ENCODE measurements at places on chromosomes 1 and 21.

- peak; percentile 56 for DNase-seq
These were observed 13.6 kb downstream of the FHAD1 start for GRCh38 chr1:15260418-15261154.

DNA sequence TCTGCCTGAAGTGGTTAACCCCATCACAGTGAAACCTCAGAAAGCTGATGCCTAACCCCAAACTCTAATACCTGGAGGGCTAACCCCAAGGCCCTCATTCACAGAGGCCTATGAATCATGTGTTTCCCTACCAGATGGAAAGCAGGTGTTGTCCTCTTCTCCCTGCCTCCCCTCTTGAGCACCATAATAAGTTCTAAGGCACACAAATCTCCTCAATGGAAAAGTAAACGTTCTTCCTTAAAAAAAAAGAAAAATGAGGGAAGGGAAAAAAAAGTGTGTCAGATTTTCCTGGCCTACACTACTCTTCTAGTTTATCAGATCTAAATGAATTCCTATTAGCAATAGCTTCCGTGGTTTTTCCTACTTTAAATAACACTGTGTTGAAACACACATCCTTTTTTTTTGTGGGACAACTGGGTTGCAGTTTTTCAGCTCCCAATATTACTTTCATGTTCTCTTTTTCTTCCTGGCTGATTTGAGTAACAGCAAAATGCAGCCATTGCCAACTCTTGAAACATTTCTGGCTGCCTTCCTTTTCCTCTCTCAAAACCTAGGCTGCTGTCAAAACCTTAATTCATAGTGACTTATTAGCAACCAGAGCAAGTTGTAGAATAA is 43.2 kb downstream of the SLC44A3 start:
- DNase-seq, result peak; percentile 18

GRCh38 chr1:153493343-153493960 is 33.0 kb upstream of the S100A7 start:
- no peak for DNase-seq

- DNase-seq, result no peak
These were observed 153.6 kb downstream of the OLFM3 start for GRCh38 chr1:101843160-101843559.

GRCh38 chr1:66730462-66730861 is 21.8 kb upstream of the DYNLT5 start:
- DNase-seq, result no peak

- DNase-seq, result no peak
These were observed 198.8 kb downstream of the CRB1 start for GRCh38 chr1:197466813-197467212.

DNA sequence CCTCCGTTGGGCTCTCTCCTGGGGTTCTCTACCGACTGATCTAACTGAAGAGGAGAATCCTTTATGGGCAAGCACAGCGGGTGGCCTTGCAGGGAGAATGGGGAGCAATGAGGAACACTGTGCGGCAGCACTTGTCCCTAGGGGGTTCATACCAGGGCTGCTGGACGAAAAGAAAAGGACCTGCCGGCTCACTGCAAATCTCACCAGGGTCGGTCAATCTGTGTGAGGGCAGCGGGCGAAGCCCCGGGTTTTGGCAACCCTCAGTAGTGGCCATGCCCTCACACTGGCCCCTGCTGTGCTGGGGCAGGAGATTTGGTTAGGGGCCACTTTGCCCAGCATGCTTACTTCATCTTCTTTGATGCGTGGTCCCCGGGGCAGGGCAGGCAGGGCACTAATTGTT is 5.9 kb downstream of the LHX9 start:
- no peak for DNase-seq

DNA sequence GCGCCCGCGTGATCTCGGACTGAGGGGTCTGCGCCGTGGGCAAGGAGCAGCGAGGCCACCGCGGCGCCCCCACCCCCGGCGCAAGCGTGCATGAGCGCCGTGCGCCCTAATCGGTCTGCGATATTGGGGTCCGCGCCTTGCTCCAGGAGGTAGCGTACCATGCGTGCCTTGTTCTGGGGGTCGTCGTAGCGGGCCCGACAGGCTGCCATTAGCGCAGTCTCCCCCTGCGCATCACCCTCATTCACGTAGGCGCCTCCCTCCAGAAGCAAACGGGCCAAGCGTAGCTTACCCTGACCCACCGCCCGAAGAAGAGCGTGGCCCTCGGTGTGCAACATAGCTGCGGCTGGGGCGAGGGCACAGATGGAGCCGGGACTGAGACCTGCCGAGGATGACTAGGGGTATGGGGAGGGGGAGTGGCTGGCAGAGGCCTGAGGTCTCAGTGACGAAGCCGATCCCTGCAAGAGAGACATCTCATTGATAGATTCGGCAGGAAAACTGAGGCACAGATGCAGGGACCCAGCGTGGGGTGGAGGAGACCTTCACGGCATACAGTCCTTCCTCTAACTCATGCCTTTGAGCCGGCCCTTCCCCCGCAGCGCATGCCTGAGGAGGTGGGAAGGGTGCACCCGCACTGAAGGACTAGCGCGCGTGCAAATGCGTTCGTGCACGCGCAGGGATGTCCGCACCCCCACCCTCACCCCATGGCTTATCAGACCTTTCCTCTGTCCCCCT is 2.8 kb downstream of the ANKRD34A start:
- DNase-seq, result peak; percentile 28

- DNase-seq, result no peak
These were observed 36.4 kb upstream of the STUM start for GRCh38 chr1:226512076-226512728.

GRCh38 chr1:59699227-59699847 is 115.4 kb upstream of the HOOK1 start:
- peak; percentile 59 for DNase-seq

- no peak for DNase-seq
These were observed 22.2 kb upstream of the HPDL start for GRCh38 chr1:45304311-45305081.

- DNase-seq, result no peak
These were observed 1208.7 kb downstream of the BRINP3 start for GRCh38 chr1:189269011-189269410.

- DNase-seq, result no peak
These were observed 59.0 kb downstream of the SYT6 start for GRCh38 chr1:114094675-114095074.

- DNase-seq, result peak; percentile 21
These were observed 28.9 kb upstream of the APP start for GRCh38 chr21:26199456-26199855.

GRCh38 chr1:160997323-160998038 is 23.5 kb downstream of the F11R start:
- DNase-seq, result peak; percentile 76

DNA sequence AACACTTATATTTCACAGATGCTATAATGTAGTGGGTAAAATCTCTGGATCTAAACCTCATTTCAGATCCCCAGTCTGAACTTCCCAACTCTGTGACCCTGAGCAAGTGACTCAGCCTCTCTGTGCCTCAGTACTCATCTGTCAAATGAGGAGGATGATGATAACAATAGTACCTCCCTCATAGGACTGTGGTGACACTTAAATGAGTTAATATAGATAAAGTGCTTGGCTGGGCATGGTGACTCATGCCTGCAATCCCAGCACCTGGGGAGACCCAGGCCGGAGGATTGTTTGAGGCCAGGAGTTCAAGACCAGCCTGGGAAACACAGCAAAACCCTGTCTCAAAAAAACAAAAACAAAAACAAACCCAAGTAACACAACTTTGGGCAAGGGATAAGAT is 4.7 kb upstream of the ECE1 start:
- peak; percentile 82 for DNase-seq

GRCh38 chr21:19853709-19854575 is 1144.3 kb upstream of the NCAM2 start:
- no peak for DNase-seq

- DNase-seq, result no peak
These were observed 231.3 kb downstream of the FMN2 start for GRCh38 chr1:240322943-240323342.

GRCh38 chr1:58848818-58849411 is 65.1 kb upstream of the JUN start:
- DNase-seq, result peak; percentile 82

DNA sequence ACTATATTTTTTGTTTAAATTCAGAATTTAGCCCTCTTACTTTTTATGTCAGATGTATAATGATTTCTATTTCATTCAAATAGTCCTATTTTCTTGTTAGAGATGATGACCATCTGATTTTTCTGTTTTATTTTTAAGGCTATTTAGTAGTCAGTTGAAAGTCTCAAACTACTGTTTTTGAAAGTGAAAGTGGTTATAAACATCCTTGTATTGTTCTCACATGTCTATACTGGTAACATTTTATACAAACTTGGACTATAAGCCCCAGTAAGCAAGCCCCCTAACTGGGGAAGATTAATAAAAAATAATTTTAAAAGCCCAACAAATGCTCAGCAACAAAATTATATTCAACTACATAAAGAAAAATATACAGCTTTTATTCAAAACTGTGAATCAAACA is 271.3 kb upstream of the RGS18 start:
- no peak for DNase-seq

- no peak for DNase-seq
These were observed 85.3 kb upstream of the SSX2IP start for GRCh38 chr1:84775535-84775920.

GRCh38 chr1:220189750-220190347 is 82.4 kb downstream of the RAB3GAP2 start:
- DNase-seq, result peak; percentile 21

- no peak for DNase-seq
These were observed 4.0 kb downstream of the KRTAP10-1 start for GRCh38 chr21:44535963-44536362.

DNA sequence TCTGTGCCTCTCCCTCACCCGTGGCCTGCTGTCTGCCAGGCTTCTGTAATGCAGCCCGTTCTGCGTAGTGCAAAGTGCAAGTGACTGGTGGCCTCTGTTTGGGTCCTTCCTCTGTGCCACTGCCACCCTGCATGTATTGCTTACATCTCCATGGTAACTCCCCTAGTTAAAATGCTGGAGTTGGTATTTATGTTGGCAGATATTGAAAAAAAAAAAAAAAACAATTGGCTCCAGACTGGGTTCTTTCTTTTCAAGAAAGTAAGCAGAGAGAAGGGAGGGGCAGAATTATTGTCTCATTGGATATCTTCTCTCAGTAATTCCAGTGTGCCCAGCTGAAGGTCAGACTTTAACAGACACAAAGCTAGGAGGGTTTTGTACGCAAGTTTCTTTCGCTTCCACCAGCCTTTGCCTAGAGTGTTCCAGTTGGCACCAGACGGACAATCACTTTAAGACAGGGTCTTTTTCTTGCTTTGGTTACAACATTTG is 242.3 kb downstream of the PBX1 start:
- DNase-seq, result no peak

- DNase-seq, result no peak
These were observed 78.7 kb downstream of the PTPRC start for GRCh38 chr1:198717510-198717909.

- no peak for DNase-seq
These were observed 45.1 kb downstream of the MEGF6 start for GRCh38 chr1:3566003-3566885.

GRCh38 chr1:84704872-84705417 is 14.7 kb upstream of the SSX2IP start:
- peak; percentile 31 for DNase-seq

GRCh38 chr1:30133414-30134055 is 589.9 kb downstream of the MATN1 start:
- no peak for DNase-seq

DNA sequence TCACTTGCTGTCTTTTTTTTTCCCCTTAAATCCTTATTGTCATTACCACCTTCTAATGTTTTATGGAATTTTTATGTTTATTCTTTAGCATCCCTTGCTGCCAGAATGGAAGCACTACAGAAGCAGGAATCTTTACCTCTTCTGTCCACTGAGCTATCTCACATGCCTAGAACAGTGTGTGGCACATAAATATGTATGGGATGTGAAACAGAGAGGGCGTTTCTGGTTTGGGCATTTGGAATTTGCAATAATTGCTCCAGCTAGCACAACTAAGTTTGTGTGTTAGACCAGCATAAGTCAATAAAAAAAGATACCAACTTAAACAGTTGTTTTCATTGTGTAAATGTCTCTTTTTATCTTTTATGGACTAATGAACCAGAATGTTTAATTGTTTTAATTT is 330.8 kb downstream of the DISC1 start:
- DNase-seq, result no peak

DNA sequence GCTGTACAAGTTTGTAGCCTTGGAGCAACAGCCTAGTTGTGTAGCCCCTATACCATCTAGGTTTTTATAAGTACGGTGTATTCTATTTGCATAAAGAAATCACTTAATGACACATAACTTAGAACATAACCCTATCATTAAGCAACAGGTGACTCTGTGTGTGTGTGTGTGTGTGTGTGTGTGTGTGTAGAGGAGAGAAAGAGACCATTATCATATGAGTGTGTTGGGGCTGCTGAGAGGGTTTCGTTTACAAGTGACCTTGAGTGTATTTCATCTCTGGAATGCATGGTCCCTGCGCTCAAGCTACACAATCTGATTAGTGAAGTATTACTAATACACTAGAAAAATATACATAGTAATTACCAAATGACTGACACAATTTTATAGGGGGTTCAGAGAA is 115.1 kb downstream of the RABGAP1L start:
- no peak for DNase-seq

DNA sequence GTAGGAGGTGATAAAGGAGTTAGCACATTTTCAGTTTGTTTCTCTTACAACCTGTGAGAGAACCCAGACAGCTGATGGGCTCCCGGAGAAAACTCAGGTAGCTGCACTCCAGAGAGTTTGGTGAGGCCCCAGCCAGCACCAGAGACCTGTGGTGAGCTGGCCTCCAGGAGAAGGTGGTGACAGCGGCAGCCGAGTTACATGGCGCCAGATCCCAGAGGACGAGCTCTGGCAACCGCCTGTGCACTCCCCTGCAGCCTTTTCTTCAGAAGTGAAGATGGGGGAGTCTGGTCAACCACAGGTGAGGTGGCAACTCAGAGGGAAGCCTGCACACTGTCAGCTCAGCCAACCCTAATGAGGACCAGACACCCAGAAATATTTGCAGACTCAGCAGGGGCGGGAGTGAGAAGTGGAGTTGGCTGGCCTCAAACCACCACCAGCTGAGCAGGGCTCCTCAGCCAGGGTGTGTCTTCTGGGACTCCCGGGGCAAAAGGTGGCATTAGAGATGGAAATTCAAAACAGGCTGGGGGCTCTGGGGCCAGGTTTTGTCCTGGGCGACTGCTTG is 209.7 kb downstream of the SETD4 start:
- DNase-seq, result peak; percentile 32

DNA sequence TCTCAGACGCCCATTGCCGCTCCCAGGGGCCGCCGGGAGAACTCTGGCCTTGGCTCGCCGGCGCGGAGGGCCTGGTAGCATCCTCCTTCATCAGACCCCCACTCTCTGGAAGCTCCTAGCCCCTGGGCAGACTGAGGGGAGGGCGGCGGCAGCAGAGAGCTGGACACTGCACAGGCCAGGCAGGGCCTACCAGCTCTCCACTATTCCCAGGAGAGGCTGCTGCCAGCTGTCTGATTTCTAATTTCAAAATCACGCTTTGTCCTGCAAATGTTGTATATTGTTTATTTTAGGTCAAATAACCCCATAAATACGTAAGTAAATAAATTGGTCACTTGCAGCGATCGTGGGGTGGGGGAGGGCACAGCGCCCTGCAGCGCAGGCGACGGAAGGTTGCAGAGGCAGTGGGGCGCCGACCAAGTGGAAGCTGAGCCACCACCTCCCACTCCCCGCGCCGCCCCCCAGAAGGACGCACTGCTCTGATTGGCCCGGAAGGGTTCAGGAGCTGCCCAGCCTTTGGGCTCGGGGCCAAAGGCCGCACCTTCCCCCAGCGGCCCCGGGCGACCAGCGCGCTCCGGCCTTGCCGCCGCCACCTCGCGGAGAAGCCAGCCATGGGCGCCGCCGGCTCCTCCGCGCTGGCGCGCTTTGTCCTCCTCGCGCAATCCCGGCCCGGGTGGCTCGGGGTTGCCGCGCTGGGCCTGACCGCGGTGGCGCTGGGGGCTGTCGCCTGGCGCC is at the start of gene MTARC1:
Gene MTARC1, plus strand, starts transcription at position 577 of the 732 bp plus-strand sequence. Its CDS starts 32 bp downstream, at position 609.
- peak; percentile 56 for DNase-seq

Measured in suppressor macrophage treated with lipopolysaccharide for 1 hour (primary cell).